ENCODE measurements at places on chromosomes 6 and 20.

GRCh38 chr6:36946526-36946925 is 8.0 kb upstream of the PI16 start:
- DNase-seq = no peak

GRCh38 chr6:37321101-37321500 is 32.7 kb upstream of the RNF8 start:
- DNase-seq = no peak

GRCh38 chr6:41536795-41537758 is 9.1 kb upstream of the FOXP4 start:
- peak; percentile 48 for DNase-seq

GRCh38 chr6:105560611-105561066 is 157.8 kb upstream of the PREP start:
- DNase-seq = no peak

DNA sequence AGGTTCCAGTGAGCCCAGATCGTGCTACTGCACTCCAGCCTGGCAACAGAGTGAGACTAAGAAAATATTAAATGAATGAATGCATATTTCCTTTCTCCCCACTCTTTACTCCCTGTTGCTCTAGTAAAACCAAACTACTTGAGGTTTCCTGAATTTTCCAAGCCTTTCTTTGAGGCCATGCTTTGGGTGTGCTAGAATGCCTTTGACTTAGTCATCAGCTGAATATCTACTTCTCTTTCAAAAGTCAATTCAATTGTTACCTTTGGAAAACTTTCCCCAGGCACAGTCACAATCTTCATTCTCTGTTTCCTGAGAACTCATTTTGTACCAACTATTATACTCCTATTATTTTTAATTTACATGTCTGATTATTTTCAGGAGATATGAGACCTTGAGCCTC is 27.5 kb upstream of the CEP85L start:
- DNase-seq = no peak

DNA sequence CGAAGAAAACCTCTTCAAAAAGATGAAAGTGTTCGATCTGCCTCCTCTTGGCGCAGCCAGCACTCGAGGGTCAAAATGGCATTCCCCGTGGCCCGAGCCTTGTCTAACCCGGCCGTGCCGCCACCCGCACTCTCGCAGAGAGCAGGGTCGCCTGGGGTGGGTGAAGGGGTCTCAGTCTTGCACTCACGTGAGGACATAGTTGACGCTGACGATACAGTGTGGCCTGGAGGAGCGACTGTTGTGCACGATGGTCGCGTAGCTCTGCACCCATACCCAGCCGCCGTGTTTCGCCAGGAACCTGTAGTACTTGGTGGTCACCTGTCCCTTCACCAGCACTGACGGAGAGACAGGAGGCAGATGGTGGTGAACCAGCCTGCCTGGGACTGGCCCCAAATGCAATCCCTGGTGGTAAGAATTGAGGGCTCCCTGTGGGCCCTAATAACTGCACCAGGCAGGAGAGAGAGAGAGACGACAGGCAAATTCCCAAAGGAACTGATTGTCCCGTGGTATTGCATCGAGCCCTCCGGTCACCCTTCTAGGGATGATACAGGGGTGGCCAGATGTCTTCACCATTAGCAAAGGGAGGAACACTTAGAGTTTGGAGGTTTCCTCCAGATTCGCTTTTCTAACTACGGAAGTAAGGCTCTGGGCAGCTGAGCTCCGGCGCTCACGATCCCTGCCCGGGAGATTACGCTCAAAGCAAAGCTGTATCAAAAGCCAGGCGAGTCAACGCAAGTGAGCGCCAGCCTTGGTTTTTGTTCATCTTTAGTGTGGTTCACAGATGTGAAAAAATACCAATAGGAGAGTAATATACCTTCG is 17.4 kb downstream of the SIM1 start:
- no peak for DNase-seq

GRCh38 chr6:43953256-43953655 is 174.0 kb downstream of the MRPL14 start:
- DNase-seq = no peak

DNA sequence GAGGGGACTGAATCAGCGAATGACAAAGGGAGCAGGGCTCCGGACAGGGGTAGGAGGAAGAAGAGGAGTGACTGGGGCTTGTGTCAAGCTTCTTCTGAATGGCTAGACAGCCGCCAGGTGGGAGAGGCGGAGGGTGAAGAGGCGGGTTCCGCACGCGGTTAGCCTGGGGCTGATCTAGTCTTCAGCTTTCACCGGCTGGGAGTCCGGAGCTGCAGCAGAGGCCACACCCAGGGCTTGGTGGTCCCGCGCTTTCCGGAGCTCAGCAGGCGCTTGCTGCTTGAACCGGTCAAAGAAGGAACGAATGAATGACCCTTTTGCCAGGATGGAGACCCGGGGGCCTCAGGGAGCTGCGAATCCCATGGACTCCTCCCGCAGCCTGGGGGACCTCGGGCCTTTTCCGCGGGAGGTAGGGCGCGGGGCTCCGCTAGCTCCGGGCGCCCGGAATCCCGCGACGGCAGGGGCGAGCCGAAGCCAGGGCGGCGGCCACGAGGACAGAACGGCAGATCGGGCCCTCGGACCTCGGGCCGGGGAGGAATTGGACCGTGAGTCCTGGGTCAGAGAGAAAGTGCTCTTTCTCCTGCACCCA is at the start of gene C6orf141:
C6orf141 (plus strand) TSS at position 177 of the 586 bp plus-strand sequence; CDS start at position 302, 125 bp downstream.
- peak; percentile 54 for DNase-seq

Data from trophoblast cell (in vitro differentiated cells and primary cell).